GM12878 (cell line): ENCODE measurements at places on chromosomes 2 and 18. TPM values are rescaled to one million over a fixed set of nuclear protein-coding genes. Genes with fewer than 3 reads are reported as not detected.

PROKR1 gene
- polyA plus RNA-seq: not detected in 2 replicates

KIAA2012 gene
- polyA plus RNA-seq: not detected in 2 replicates

DNA sequence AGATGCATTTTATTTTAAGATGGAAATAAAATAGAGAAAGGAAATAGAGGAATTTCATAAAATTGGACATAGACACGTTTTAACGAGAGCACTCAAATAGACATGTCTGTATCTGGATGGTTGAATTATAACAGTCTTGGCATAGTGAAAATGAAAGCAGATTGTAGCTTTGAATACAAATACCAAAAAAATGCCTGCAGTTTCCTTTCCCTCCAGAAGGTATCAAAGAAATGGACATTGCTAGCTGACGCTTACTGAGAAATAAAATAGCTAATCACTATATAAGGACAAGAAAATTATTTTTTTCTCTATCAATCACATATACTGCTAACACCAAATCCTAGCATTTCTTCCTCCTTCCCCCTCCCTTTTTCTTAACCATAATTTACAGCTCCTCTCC lies 11.4 kb upstream of the MAPRE2 start:
- peak overlapping the region; percentile 81 for H3K27ac ChIP-seq
- H3K36me3 ChIP-seq: no peaks in the 10 kb centered on the region
- no peaks in the 10 kb centered on the region for H3K27me3 ChIP-seq
- peaks cover 10% of the 10 kb centered on the region for H3K4me1 ChIP-seq
- H3K4me3 ChIP-seq: peak overlapping the region; percentile 33; the same call in 1 of the 2 replicates

DNA sequence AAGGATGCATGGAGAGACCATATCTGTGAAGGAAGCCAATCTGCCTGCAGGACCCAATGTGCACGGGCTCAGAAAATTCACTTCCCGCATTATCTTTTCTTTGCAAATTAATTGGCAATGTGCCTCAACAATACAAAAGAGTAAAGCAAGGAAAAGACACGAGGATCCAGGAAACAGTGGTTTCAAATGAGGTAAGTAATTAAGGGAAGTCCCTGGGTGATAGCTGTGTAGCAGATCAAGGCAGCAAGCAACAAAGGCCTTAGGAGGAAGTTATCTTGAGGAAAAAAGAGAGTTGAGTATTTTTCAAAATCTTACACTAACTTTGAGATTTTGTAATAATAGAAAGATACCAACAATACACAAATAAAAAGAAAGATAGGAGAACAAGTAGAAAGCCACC lies 44.3 kb upstream of the TGIF1 start:
- peaks cover 25% of the 10 kb centered on the region for H3K4me1 ChIP-seq
- DNase-seq: no peak
- no peak overlapping the region for H3K27ac ChIP-seq
